ENCODE measurements at places on chromosomes 2 and 18.

DNA sequence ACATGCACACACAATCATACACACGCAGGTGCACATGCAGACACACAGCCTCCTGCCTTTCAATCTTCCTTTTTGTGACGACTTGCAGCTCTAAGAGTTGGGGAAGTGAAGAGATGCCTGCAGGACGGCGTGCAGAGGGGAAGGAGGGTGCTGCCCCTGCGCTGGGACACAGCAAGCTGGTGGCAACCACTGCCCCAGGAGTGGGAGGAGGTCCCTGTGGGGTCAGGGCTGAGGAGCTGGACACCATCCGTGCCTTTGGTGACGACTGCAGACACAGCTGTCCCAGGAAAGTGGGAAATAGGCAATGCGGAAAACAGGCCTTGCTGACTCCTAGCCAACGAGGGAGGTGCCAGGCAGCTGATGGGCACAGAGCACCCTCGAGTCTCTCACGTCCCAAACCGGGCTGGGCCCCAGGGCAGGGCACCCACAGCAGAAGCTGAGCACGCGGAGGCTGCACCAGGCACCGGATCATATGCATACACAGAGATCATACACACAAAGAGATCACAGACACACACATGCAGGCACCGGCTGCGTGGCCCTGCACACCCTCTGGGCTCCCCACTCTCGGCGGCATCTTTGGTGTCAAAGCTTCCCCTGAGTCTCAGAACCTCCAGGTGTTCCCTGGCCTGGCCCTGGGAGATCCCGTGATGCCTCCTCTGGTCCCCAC, 146.1 kb downstream of the PXDN start:
- DNase-seq: no peak

- no peak for DNase-seq
These were observed 2.4 kb downstream of the ZNF236 start for GRCh38 chr18:76824754-76825153.

- DNase-seq: no peak
These were observed 35.3 kb downstream of the SPRED2 start for GRCh38 chr2:65397122-65397521.

- no peak for DNase-seq
These were observed 418.5 kb upstream of the MAP2 start for GRCh38 chr2:209005371-209005770.

GRCh38 chr18:33924576-33924975, 300.1 kb downstream of the NOL4 start:
- DNase-seq: no peak

DNA sequence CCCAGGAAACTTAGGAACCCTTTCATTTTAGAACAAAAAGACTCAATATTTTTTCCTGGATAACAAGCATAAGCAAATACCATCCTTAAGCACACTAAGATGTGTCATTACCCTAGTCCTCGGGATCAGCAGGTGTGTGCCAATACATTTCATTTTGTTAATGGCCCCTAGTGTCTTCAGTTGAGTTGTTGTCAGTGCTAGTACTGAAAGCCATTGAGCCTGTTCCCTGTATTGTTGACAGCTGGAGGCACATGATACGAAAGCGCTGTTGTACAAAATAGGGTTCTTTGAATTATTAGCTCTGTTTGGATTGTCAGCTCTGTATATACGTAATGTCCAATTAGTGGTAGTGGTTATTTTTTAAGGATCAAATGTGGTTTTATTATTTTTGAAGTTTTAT, 29.5 kb downstream of the VAPA start:
- no peak for DNase-seq

GRCh38 chr2:20291106-20291564, 59.5 kb downstream of the PUM2 start:
- DNase-seq: peak; percentile 70

- no peak for DNase-seq
These were observed 220.8 kb downstream of the GULP1 start for GRCh38 chr2:188512456-188512855.

DNA sequence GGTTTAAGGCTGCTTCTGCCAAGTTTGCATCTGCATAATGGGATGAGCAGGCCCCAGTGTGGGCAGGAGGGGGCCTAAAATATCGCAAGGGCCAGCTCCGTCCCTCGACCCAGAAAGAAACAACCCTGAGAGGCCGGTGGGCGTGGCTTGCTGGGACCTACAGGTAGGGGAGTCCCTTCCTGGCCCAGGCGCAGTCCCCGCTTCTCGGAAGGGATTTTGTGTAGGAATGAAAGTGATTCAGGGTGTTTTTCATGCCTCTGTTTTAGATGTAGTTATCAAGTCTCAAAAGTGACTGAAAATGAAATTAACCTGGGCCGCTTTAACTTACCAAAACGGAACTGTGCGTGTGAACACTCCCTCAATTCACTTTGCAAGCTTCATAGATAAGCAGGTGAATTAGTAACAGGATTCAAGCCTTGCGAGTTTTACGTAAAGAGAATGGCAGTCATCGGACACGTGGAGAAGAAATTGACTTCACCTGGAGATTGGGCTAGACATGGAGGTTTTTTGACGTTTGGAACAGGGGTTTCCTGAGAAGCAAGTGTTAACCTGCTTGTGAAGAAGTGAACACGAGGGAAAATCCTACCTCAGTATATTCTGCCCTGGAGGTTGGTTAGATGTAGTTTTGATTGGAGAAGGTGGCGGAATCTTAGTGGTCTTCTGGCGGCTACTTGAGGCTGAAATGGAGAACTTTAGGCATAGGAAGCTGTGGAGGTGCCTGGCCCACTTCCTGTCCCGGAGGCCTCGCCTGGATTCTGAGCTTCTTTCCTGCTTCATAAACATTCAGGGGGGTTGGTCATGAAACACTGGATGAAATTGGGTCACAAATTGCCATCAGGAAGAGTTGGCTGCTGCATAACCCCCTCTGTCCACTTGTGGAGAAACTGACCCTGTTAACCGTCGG, 1.7 kb downstream of the NCK2 start:
- DNase-seq: peak; percentile 52
